ENCODE measurements at places on chromosomes 6 and 20.

DNA sequence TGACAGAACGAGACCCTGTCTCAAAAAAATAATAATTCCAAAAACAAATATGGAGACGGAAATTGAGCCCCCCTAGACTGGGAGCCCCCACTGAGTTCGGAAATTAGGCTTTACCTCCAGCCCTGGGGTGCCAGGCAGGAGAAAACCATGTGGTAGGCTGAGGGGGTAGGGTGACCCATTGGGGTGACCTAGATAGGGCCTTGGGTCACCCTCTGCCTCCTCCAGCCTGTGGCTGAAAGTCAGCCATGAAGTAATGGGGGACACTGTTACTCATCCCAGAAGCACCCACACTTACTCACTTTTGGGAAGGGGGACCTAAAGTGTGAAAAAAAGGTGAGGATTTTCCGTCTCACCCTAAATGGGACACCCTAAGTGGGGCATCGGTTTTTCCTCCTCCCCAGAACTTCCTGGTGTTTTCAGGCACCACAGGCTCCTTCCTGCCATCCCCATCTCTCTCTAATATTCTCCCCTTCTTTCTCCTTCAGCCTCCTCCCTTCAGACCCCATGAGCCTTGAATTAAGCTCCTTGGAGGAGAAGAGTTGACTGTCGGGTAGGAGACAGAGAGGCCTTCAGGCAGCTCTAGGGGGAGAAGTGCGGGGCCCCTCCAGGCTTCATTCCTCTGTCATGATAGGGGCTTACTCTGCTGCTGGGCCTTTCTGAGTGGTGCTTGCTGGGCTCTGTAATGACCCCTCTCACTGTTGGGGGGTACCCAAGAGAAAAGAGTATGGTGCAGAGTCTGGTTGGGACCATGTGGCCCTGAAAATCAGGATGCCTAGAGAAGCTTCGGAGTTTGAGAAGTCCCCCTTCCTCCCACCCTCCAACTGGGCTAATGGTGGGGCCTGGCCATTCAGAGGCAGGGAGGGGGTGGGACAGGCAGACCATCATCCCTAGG lies 2.4 kb downstream of the LTB start:
- DNase-seq = no peak

DNA sequence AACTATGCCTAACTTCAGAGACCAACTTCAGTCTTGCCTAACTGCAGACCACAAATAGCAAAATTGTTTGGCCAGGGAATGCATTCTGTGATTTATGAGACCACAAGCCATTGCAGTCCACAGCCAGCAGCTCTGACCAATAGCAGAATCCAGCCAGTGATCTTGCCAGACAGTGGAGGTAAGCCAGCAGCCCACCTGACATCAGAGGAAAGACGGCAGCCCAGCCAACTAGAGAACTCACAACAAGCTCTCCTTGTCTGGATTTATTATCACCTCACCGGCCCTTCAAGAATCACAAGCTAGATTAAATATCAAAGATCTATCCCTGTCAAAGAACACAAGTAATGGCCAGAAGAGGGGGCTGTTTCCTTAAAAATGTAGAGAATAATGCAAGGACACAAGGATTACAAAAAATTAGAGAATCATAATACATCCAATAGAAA lies 66.5 kb upstream of the SLC35F1 start:
- peak; percentile 72 for DNase-seq

GRCh38 chr6:23951691-23952090 lies 174.3 kb upstream of the NRSN1 start:
- DNase-seq = no peak

DNA sequence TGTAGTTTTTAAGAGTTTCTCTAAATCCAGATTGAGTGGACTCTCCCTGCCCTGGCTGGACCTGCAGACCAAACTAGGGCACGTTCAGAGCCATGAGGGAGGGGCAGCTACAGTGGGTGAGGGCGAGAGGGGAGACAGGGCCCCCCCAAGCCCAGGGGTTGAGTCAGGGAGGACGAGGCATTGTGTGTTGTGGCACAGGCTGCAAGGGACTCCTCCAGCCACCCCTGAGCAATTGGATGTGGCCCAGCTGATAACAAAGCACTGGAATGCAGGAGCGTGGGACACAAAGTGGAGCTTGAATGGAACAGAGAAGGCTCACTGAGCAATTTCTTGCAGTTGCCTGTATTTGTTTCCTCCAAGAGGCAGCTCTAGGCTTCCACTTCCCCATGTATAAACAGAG lies 43.5 kb upstream of the MYL9 start:
- no peak for DNase-seq

DNA sequence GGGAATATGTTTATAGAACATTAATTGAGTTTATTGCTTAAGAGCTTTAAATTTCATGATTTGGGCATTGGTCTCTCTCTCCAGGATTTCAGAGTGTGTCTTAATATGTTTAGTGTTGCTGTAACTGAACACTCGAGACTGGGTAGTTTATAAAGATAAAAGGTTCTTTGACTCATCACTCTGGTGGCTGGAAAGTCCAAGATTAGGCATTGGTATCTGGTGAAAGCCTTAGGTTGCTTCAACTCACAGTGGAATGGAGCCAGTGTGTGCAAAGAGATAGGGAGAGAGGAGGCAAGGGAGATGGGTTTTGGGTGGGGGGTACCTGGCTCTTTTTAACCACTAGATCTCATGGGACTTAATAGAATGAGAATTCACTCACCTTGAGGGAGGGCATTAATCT lies 35.6 kb upstream of the DTNBP1 start:
- no peak for DNase-seq

DNA sequence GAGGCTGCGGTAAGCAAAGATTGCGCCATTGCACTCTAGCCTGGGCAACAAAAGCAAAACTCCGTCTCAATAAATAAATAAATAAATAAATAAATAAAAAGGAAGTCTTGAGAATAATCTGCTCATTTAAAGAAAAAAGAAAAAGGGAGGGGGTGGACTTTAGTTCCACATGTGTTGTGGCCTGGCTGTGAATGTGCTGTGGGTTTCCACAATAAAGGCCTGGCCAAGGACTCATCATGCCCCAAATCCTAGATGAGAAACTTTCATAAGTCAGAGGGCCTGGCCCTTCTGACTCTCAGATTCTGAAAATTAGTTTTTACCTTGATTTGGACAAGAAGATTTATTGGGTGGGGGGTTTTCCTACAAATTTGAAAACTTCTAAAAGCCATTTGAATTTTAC lies 48.4 kb downstream of the RIOK1 start:
- DNase-seq = no peak

GRCh38 chr6:116352515-116353471 lies 18.0 kb upstream of the DSE start:
- DNase-seq = no peak

DNA sequence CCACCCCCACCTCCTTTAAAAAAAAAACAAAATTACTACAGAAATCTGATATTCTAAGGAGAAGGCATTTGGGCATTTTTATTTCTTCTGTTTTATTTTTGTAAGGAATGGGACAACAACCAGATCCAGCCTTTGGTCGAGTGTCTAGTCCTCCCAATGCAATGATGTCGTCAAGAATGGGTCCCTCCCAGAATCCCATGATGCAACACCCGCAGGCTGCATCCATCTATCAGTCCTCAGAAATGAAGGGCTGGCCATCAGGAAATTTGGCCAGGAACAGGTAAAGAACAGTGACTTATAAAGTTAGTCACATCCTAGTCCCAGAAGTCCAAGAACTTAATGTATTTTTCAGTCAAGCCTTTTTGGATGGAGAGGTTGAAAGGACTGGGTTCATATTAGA lies 133.0 kb downstream of the SULF2 start:
- no peak for DNase-seq

- DNase-seq = no peak
Measured at GRCh38 chr6:15870333-15871043, 207.7 kb upstream of the DTNBP1 start.

GRCh38 chr6:132797951-132798868 lies at the start of gene SLC18B1:
SLC18B1 (minus strand) TSS chr6:132798637; CDS start chr6:132798456, 181 bp downstream.
- peak; percentile 41 for DNase-seq

GRCh38 chr20:24755411-24755922 lies 193.6 kb upstream of the CST7 start:
- no peak for DNase-seq

DNA sequence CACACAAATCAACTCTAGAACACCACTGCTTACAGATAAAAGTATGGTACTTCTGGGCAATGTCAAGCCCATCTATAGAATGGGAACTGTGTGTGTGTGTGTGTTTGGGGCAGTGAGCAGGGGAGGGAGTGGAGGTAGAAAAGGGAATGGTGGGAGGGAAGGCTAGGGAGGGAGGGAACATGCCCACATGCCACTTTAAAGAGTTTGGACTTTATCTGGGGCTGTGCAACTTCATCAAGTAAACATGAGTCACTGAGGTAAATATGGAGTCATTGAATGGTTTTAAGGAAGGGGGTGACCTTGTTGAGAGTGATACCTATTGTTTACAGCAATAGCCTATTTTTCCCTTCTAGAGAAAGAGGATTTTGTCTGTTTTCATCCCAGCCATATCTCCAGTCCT lies 22.5 kb upstream of the RNGTT start:
- DNase-seq = no peak

GRCh38 chr6:148578489-148578814 lies 168.4 kb upstream of the UST start:
- DNase-seq = no peak

GRCh38 chr6:9428421-9429172 lies 986.3 kb downstream of the TFAP2A start:
- DNase-seq = no peak

GRCh38 chr6:68343901-68344300 lies 291.2 kb upstream of the ADGRB3 start:
- peak; percentile 60 for DNase-seq

- no peak for DNase-seq
Measured at GRCh38 chr20:17843246-17844132, 125.1 kb downstream of the SNX5 start.

GRCh38 chr20:35314816-35315631 lies 22.8 kb upstream of the FAM83C start:
- no peak for DNase-seq

GRCh38 chr6:11011787-11012234 lies 32.3 kb downstream of the ELOVL2 start:
- peak; percentile 15 for DNase-seq

DNA sequence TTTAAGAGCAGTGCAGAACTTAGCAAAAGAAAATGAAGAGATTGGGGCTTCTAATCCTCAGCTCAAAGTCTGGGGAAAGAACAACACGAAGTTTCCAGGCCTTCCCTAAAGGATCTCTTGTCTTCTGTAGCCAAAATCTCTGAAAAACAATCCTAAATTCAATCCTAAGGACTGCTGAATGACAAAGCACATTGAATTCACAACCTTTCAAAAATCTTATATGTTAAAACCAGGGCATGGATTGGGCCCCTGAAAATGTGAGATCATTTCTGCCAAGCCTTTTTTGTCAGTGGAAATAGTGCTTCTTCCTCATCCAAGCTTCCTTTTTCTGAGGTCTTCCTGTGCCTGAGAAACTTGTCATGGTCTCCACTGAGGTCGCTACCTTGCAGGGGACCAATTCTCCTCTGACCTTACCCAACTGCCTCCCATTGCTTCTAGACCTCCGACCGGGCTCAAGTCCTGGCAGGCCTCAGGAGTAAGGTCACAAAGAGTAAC lies 126.2 kb upstream of the ARID1B start:
- no peak for DNase-seq

- no peak for DNase-seq
Measured at GRCh38 chr20:51736947-51737346, 31.2 kb downstream of the ATP9A start.

DNA sequence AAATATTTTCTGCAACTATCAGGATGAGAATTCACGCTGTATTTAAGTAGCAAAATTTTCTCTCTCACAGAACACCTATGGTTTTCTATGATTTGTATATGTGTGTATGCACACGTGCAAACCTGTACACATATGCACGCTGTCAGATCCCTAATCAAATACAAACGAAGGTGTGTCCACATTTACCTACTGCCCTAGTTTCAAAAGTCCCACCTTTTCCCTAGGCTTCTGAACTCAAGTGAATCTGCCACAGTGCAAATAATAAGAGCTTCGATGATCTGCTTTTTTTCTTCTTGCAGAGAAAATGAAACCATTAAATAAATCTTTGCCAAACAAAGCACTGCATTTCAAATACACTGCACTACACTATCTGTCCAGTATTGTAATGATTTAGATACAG lies 6.5 kb downstream of the HIVEP2 start:
- DNase-seq = peak; percentile 1

DNA sequence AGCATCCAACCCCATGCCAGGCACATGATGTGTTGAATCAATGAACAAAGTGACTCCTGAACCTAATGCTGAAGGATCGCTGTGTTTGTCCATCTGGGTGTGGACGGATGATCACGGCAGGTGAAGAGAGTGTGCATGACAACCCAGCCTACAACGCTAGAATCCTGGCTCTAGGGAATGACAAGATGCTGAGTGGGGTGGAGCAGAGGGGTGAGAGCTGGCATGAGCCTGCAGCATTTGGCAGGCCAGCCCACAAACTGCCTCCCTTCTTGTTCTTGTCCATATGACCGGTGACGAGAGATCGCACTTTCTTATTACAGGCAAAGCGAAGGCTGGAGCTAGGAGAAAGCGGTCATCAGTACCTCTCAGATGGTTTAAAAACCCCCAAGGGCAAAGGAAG lies 54.7 kb upstream of the CDKAL1 start:
- no peak for DNase-seq

DNA sequence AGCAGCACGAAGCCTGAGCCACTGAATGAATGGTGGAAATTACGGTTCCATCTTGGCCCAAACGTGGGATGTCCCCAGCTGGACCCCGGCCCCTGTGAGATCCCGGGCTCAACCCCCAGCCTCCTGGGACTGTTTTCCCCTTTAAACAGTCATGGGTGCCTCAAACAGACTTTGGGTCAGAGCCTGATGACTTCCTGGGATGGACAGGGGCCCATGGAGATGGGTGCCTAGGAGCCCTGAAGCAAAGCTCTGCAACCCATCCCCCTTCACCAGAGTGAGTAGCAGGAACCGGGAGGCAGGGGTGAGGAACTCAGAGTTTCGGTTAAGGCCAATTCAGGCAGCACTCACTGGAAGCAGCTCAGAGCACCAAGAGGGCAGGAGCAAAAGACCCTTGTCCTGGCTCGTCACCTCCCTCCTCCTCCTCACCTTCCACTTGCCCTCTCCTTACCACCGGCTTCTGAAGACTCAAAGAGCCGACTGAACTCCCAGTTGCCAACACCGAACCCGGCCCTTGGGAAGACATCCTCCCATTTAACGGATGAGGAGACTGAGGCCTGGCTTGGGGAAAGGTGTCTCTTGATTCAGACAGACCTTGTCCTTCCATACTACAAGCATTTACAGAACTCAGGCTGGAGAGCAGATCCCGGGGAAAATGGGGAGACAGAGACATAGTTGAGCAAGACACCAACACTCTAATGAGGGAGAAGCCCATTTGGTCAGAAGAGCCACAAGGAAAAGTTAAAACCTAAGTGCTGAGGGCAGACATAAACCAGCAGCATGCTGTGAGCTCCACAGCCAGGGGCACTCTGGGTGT lies 14.9 kb upstream of the TLDC2 start:
- no peak for DNase-seq

DNA sequence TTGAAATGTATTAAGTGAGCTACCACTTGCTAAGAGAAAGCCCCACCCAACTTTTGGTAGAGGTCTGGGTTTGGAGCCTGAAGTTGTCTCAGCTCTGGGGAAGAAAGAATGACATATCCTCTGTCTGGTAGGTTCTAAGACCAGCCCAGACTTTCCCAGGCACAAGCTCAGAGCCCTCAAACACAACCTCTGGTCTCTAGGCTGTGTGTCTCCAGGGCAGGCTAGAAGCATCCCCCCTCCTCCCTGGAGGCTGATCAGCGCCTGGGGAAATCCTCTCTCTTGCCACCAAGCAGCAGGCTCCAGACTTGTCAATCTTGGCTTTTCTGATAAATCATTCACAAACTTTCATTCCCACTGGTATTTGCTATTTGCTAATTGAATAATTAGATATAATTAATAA lies 226.5 kb upstream of the CST7 start:
- no peak for DNase-seq

- no peak for DNase-seq
Measured at GRCh38 chr20:58229198-58229798, 845 bp upstream of the ANKRD60 start.
